ENCODE measurements at places on chromosomes 5 and 9. TPM values are rescaled to one million over a fixed set of nuclear protein-coding genes. Genes with fewer than 3 reads are reported as not detected.

GRCh38 chr9:116488373-116488772, 198.7 kb upstream of the TRIM32 start:
- DNase-seq, result no peak

EIF4EBP3 gene
- 0.37 TPM for total RNA-seq

TICAM2 gene
- total RNA-seq, result 0.93 TPM

DNA sequence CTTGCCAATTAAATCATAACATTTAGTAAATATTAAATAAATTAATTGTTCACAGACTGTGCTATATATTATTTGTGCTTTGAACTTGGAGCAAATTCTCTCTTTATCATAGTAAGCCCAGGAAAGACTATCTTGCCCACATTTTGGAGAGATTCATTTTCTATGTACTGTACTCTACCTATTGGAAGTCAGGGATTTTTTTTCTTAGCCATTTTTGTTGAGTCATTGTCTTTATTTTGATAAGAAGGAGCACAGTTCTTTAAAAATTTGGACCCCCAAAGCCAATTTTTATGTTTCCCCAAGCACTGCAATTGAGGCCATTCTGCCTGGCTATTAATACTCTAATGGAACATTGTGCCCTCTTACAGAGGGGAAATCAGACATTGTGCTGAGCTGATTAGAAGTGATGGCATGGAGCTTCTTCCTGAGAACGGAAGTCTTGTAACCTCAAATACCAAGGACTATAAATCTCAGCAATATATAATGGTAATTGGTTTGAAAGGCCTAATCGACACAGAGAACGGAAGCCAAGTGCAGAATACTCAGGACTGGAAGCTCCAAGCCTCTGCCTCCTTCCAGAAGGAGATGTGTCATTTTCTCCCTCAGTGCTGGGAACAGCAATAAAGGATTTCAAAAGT, 188.8 kb upstream of the PAPPA start:
- DNase-seq, result no peak

GRCh38 chr5:90518661-90519060, 10.7 kb downstream of the LYSMD3 start:
- peak; percentile 88 for DNase-seq
